ENCODE measurements at places on chromosomes 4 and X.

- no peak for DNase-seq
These were observed 57.6 kb downstream of the RBM46 start for GRCh38 chr4:154838694-154839093.

DNA sequence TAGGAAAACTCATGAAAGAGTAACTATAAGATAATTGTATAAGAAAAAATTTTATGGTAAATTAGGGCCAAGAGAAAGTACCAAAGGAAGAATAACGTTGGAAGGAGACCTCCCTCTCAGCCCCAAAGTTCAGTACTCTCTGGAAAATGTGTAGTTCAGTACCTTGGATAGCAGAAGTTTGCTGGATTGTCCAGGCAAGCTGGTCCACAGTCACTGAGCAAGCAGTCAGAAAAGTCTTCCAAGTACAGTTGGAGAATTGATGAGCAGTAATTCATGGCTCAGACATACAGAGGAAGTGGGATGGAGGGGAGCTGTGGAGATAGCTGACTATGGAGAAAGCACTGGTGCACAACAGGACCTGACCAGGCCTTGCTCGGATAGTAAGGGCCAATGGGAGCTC, 598.2 kb upstream of the NDST4 start:
- DNase-seq, result no peak

DNA sequence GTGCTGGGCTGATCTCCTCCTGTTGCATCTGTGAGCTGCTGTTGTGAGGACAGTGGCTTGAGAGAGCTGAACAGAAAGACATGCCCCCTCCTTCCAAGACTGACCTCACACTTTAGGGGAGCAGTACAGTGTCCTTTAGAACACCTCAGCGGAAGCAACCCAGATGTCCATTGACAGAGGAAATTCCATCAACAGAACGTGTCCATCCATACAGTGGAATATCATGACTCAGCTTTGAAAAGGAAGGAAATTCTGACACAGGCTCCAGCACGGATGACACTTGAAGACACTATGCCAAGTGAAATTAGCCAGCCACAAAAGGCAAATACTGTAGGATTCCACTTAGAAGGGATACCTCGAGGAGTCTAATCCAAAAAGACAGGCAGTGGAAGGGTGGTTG, 103.5 kb downstream of the GPR143 start:
- DNase-seq, result no peak

DNA sequence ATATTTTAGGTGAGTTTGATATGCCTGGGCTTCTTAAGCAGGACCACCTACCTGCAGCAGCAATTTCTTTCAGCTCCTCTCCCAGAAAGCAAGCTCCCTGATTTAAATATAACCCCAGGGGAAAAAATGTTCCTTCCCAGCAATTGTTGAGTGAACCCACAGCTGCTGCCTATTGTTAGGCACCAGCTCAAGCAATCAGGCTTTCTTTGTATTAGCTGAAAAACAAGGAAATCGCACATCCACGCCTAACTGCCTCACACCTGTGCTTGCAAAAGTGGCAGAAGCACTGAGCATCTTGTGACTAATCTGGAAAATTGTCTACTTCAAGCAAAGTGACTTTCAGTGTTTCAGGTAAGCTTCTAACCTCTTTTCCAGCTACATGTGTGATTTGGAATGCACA, 432.2 kb downstream of the SMARCA1 start:
- DNase-seq, result no peak

GRCh38 chr4:115674485-115674884, 561.1 kb upstream of the NDST4 start:
- no peak for DNase-seq

GRCh38 chr4:25158817-25159216, 1.4 kb downstream of the SEPSECS start:
- DNase-seq, result no peak

DNA sequence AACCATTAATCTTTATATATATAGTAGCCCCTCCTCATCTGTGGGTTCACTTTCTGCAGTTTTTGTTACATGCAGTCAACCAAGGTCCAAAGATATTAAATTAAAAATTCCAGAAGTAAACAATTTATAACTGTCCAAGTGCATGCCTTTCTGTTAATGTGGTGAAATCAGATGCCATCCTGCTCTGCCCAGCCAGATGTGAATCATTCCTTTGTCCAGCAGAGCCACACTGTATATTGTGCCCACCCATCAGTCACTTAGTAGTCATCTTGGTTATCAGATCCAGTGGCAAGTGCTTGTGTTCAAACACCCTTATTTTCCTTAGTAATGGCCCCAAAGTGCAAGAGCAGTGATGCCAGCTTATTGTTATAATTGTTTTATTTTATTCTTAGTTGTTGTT, 17.2 kb upstream of the PRDM5 start:
- no peak for DNase-seq

All from stimulated activated CD4-positive, alpha-beta T cell treated with anti-CD3 and anti-CD28 coated beads, Interleukin-15, amount 100 ng/mL, for 48 hours (primary cell).